ENCODE measurements at places on chromosomes 16 and 17.

DNA sequence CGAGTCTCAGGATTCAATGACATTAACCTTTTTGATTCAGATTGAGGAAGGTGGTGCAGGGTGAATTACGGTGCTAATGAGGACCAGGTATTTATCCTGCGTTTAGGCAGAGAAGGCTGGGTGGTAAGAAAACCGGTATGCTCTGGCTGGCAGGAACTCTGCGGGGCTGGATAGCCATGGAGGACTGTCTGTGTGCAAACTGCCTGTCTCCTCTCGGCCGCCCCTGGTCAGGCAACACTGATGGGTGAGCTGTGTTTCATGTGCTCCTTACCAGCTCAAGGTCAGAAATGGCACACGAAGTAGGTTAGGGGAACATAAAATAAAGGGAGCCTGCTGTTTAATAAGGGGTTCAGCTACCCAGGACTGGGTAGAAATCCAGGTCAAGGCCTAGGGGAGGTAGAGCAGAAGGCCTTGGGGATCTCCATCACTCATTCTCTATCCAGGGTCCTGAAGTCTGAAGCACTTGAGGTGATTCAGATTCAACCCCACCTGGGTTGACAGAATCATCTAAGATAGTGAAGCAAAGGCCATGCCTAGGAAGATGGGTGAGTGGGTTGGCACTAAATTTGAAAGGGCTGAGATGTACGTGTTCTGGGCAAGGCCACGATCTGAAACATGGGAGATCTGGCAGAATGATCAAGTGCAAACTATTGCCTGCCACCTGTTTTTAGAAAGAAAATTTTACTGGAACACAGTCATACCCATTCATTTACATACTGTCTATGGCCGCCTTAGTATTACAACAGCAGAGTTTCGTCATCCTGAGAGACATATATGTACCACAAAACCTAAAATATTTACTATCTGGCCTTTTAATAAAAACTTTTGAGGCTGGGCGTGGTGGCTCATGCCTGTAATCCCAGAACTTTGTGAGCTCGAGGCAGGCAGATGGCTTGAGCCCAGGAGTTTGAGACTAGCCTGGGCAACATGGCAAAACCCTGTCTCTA lies 292.5 kb downstream of the XYLT1 start:
- no peak for DNase-seq

DNA sequence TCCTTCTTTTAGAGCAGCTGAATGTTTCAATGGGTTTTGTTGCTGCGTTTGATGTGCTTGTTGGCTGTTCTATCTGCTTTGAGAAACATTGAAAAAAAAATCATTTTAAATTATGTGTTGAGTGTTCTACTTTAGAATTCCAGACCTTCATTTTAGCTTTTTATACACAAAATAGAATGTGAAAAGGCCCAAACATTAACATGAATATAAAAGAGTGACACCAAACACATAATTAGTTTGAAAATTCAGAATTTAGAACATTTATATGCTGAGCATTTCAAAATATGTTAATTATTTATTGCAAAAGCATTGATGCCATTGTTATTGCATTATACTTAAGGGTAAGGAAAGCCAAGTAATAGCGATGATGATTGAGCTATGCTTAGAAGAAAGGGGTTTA lies 2.9 kb downstream of the NFAT5 start:
- no peak for DNase-seq

- DNase-seq = no peak
Measured at GRCh38 chr17:29086628-29087332, 43.8 kb downstream of the PIPOX start.

DNA sequence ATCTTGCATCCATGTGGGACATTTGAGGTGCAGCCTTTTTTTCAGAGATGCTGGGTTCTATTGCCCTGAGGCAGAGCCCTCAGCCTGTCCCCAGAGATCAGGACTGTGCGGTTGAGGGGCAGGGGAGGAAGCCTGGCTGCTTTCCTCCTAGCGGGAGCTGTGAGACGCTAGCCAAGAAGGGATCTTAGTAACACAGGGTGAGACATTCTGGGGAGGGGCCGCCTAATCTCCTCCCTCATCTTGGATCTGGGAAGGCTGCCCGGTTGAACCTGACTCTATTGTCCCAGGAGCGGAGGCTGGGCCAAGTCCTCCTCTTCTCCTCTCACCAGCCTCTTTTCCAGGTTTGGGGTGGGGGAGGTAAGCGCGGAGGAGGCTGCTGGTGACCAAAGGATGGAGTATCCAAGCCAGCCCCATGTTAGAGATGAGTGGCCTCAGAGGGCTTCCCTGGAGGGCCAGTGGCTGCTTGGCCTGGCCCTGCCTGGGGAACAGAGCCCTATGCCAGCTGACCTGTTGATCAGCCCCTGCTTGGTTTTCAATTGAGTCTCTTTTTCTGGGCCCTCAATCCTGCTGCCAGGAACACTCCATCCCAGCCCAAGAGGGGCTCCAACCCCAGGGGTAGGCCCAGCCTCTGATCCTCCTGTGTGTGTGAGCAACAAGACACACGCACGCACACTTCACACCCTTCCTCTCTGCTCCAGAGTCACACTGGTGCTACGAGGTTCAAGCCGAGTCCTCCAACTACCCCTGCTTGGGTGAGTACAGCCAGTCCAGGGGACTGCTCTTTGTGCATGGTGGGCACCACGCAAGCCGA lies 5.0 kb downstream of the CA4 start:
- no peak for DNase-seq

DNA sequence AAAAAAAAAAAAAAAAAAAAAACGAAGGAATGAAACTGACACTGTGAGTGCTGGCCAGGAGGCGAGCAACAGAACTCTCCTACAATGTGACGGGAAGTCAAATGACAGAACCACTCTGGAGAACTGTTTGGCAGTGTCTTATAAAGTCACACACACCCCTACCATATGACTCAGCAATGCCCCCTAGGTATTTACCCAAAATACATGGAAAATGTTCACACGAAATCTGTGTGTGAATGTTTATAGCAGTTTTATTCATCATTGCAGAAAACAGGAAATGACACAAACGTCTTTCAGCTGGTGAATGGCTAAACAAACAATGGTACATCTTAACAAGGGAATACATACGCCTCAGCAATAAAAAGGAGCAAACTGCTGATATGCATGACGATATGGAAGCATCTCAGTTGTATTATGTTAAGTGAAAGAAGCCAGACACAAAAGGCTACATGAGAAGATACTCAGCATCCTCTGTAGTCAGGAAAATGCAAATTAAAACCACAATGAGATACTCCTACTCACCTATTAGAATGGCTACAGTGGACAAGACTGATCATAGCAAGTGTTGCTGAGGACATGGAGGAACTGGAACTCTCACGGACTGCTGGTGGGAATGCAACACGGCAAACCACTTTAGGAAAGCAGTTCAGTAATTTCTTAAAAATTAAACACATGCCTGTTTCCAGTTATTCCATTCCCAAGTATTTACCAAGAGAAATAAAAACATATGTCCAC lies 74.7 kb downstream of the TBC1D16 start:
- DNase-seq = no peak

DNA sequence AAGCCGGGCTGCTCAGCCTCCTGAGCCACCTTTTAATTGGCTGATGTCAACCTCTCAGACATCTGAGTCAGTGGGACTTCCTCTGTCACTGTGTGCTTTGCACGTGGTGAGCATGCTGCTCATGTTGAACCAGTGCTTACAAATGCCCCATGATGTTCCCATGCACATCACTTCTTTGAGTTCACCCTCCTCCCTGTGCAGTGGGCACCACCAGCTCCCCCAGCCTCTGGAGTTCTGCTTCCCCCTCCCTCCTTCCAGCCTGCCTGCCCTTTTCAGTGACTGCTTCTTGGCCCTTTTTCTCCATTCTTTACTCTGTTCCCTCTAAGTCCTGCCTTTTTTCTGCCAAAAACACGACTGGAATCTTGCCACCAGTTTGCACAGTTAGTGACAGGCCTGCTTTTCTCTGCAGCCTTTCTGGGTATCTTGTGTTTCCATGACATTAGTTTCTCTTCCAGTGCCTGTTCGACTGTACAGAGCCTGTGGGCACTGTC lies 41.6 kb downstream of the USP10 start:
- no peak for DNase-seq

DNA sequence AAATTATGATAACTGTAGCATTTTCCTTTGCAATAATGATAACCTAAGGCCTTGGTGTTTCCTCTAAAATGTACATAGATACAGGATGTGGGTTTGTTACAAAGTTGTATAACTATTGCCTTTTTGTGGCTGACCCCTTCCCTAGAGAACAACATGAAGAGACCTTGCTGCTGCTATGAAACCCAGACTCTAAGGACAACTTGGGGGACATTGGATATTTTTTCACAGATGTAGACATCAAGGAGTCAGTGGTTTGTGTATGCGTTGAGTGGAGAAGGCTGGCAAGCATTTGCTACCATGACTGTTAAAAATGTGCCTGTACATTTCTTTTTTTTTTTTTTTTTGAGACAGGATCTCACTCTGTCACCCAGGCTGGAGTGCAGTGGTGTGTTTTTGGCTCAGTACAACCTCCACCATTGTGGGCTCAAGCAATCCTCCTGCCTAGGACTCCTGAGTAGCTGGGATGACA lies 12.3 kb downstream of the HMOX2 start:
- no peak for DNase-seq

DNA sequence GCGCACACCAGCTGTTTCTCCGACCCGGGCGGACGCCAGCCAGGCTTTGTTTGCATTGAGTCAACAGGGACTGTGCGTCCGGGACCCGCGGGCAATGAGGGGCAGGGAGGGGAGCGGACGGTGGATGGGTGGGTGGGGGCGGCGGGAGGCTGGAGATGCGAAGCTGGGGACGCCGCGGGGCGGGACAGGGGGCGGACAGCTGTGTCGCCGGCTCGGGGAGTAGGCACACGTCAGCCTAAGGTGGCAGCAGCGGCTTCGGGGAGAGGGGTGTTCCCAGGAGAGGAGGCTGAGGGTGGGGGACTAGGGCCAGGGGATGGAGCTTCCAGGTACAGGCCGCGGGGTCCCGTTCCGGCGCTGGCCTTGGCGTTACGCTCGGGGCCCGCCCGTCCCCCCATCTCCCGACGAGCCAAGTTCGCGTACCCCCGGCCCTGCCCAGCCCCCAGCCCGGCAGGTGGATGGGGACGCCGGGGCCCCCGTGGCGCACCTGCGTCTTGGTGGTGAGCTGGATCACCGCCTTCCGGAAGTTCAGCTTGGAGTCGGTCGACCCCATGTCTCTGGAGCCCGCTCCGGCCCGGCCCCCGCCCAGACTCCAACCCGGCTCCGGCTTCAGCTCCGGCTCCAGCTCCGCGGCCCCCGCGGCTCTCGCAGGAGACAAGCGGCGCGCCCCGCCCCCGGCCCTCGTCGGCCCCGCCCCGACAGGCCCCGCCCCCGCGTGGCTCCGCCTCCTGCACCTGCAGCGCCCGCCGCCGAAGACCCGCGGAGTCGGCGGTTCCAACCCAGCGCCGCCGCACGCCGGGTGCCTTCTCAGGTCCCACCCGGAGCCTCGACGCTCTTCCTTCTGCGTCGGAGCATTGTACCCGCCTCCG lies at the start of gene HID1:
Gene HID1 (minus strand): TSS at position 653 of the 866 bp plus-strand sequence. CDS start 103 bp downstream, at position 550.
- DNase-seq = peak; percentile 71

- DNase-seq = no peak
Measured at GRCh38 chr16:381789-382717, at the start of gene PGAP6. PGAP6 (minus strand) TSS chr16:381978; CDS start chr16:381821, 157 bp downstream.

- DNase-seq = no peak
Measured at GRCh38 chr17:75683583-75683982, 16.4 kb downstream of the SAP30BP start.

DNA sequence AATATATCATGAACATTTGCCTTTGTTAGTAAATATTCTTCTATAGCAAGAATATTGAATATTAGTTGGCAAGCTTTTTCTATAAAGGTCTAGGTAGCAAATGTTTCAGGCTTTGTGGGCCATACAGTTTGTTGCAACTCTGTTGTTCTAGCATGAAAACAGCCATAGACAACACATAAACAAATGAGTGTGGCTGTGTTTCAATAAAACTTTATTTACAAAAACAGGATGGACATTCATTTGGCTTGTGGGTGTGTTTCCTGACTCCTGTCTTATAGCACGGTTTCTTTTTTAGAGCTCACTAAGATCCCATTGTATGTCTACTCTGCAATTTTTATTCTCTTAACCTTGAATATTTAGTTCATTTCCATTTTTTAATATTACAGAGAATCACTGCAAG lies 39.0 kb downstream of the ARL4D start:
- DNase-seq = no peak

DNA sequence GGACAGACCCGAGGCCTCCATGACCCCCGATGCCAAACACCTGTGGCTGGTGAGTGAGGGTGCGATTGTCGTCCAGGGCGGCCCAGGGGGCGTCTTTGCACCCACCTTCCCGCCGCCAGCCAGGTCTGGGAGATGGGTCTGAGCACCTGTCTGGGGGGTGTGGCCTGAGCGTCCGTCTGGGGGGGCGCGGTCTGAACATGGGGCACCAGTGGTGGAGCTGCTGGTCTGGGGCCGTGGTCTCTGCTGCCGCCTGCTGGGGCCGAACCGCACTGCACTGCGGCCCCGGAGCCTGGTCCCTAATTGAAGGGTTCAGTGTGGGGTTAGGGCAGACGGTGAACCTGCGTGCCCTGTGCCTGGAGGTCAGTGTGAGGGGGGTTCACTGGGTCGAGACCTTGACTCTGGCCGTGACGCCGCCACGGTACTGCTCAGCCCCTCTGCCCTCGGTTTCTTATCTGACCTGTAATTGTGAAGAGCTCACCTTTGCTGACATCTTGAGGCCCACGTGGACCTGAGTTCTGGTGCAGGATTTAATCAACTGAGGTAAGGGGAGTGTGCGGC lies 12.6 kb upstream of the TCF25 start:
- peak; percentile 56 for DNase-seq

- no peak for DNase-seq
Measured at GRCh38 chr16:63703612-63704011, 1418.3 kb downstream of the CDH11 start.

DNA sequence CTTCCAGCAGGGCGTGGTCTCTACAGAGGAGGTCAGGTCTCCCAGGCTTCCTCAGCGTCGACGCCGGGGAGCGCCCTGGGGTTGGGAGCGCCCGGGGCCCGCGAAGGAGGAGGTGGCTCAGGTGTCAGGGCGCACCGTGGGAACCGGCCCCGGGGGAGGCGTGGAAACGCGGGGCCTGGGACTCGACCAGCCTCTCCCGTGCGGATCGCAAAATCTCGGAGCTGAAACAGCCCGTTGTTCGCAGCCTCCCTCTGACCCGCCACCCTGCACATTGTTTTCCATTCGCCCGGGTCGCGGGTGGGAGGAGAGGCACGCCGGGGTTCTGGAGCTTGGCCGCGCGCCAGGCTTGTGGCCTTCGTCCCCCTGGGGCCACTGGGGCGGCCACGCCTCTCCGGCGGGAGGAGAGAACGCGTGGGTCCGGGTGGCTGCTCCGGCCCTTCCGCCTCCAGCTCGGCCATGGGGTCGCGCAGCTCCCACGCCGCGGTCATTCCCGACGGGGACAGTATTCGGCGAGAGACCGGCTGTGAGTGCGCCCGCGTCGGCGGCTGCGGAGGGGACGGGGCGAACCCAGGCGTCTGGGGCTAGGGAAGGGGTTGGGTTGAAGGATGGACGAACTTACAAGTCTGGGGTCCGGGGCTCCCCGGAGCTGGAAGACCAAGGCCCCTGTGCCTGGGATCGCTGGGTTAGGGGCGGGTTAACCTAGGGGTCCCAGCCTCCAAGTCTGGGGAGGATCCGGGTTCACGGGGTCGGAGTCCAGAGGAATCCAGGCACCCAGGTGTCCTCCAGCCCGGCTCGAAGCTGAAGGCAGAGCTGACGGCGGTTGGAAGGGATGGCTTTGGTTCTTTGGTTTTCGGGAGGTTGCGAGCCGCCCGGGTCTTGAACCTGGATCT lies at the start of gene CHP2:
Gene CHP2 (plus strand): TSS at position 433 of the 890 bp plus-strand sequence. CDS start 24 bp downstream, at position 457.
- no peak for DNase-seq

All from stimulated activated CD4-positive, alpha-beta T cell treated with anti-CD3 and anti-CD28 coated beads, TNF-alpha, amount 100 ng/mL, for 1 hour (primary cell).